ENCODE measurements at places on chromosomes 3 and 15.

GRCh38 chr3:169148448-169149348, 514.8 kb downstream of the MECOM start:
- no peak for DNase-seq

GRCh38 chr15:72082176-72082575, 35.8 kb downstream of the MYO9A start:
- no peak for DNase-seq

GRCh38 chr15:57690341-57690966, 16.1 kb upstream of the POLR2M start:
- DNase-seq, result no peak

GRCh38 chr3:180335050-180335449, 266.9 kb upstream of the TTC14 start:
- DNase-seq, result no peak

- no peak for DNase-seq
Measured at GRCh38 chr15:56798639-56799038, 65.3 kb upstream of the ZNF280D start.

DNA sequence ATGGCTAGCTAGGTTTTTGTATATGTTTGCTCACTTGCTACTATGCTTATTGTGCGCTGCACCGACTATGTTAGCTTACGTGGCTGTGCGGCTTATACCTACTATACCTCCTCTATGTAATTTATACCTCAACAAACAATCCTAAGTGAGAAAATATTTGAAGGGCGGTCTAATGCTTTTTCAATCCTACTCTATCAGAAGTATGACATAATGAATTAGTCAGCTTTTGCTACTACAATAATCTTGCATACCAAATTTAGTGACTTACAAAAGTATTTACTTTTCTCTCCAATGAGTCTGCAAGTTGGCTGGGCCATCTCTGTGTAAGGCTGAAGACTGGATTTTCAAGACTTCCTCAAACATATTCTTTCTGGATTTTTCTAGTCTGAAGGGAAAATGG, 391.2 kb upstream of the NECTIN3 start:
- no peak for DNase-seq

- no peak for DNase-seq
Measured at GRCh38 chr15:85649372-85649771, 145.4 kb downstream of the KLHL25 start.

GRCh38 chr3:193971261-193971751, 164.6 kb upstream of the HES1 start:
- no peak for DNase-seq

DNA sequence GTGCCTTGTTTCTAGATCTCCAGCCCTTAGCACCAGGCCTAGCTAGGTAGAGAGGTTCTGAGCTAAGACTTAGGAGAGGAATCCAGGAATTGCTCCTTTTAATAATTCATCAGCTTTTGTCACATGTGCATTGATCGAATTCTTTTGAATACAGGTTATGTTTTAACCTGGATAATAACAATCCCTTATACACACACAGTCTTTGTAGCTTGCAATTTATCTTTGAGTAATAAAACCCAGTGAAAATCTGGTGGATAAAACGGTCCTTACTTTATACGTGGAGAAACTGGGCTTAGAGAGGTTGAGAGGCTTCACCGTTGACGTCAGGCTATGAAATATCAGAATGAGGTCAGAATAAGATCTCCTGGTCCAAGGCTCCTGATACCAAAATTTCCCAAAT, 7.2 kb upstream of the SCN10A start:
- DNase-seq, result no peak

DNA sequence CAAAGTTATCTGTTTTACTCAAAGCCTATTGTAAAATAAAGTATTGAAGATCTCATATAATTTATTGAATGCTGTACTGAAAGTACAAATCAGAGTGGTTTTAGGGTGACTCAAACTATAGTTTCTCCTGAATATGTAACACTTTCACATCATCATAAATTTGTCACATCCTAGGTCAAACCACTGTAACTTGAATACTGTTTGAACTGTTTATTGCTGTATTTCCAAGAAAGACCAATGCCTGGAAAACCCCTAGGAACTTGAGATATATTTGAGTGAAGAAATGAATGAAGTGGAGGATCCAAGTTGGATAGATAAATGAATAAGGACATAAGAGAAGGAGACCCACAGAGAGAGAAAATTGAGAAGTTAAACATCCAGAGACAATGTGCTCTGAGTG, 348.2 kb downstream of the GRM7 start:
- DNase-seq, result no peak

DNA sequence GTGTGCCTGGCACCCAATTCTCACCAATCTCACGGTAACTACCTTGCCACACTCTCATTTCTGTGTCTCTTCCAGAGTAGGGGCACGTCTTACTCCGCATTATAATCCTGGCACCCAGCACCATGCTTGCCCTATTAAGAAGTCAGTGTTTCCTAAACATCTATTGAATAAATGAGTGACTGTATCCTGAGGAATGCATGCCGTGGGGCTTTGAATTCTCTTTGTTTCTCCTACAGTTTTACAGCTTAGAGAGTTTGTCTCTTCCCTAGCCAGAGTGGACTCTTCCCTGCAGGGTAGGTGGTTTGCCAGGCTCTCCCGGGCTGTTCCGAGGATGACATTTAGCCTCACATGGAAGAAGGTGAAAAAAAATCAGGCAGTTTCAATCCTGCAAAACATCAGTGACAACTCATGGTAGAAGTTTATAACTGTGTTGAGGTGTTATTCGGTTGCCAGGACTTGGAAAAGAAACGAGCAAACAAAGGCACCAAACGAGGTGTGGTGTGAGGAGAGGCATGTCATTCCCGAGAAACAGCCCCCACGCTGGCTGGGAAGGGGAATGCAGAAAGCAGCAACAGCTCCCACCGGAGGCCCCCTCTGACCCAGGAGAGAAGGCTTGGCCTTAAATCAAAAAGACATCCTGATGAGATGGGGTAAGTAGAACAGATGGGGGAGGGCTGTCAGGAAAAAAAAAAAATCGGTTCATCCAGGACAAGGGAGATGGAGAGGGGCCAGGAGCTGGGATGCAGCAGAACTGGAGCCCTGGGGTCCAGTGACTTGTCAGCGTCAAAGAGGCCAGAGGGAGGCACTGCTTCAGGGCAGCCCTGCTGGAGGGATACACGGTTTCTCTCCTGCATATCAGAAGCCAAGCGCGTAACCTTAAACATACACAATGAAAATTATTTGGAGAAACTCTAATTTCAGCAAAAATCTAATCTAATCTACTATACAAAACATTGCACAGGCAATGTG, 168.4 kb upstream of the ARRDC4 start:
- DNase-seq, result no peak

GRCh38 chr3:69032142-69032541, 18.7 kb upstream of the EOGT start:
- DNase-seq, result no peak

DNA sequence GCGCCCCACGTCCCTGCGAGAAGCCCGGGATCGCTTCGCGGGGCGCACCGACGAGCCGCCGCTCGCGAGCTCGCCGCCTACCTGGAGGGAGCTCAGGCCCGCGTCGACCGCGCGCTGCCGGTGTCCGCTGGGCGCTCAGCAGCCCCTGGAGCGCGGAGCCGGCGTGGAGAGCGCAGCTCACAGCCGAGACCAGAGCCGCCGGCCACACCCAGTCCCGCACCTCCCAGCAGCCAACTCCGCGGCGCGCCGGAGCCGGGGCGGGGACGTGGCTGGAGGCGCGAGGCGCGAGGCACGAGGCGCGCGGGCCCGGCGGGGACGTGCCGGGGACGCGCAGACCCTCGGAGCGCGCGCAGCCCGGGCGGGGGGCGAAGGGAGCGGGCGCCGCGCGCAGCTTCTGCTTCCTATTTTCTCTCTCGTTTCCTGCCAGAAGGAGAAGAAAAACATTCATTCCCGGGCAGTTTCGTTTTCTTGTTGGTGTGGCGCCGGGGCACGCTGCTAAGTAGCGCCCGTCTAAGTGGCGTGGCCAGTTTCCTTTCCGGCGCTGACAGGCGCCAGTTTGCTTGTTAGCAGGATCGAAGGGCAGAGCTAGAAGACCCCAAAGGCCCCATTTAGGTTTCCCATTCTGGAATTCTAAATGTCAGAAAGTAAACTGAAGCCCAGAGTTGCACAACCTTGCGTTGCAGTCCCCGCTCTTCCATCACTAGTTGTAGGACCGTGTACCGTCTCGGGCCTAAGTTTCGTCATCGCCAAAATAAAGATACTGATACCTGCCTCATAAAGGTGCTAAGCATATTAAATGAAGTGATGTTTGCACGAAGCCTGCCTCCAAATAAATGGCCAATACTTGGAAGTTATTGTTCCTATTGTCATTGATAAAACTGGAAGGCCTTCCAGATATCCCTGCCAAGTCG, at the start of gene GNB4:
Gene GNB4 (minus strand): TSS at position 206 of the 911 bp plus-strand sequence. CDS start 25,270 bp downstream, outside the sequence.
- no peak for DNase-seq

- peak; percentile 79 for DNase-seq
Measured at GRCh38 chr3:72100601-72101187, 315.7 kb upstream of the PROK2 start.

GRCh38 chr15:70159713-70160009, 61.9 kb upstream of the TLE3 start:
- DNase-seq, result no peak

DNA sequence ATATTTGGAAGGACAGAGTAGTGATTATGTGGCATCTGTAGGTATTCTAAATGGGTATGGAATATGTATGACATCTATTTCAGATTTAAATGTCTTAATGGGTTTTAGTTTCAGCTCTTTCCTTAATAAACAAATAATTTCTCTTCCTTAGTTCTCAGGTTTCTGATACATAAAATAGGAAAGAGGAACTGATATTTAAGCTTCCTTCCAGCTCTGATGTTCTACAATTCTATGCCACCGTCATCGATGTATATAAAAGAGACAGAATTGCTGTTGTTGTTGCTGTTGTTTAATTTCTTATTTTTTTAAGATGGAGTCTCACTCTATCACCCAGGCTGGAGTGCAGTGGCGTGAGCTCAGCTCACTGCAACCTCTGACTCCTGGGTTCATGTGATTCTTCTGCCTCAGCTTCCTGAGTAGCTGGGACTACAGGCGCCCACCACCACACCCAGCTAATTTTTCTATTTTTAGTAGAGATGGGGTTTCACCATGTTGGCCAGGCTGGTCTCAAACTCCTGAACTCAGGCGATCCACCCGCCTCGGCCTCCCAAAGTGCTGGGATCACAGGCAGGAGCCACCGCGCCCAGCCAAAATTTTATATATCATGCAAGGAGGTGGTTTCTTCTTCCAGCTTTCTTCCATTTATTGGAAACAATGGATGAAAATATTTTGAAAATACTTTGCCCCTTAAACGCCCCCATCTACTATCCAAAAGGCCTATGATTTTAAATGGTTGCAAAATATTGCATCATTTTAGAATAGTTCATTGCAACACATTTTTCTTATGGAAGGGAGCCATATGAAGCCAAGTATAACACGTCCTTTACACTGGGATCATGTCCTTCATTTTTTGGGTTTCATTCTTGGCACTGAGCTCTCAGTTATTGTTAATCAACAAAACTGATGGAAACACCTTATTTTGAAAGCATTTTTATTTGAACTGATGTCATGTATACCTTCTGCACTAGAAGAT, 13.9 kb upstream of the C15orf61 start:
- DNase-seq, result no peak

- no peak for DNase-seq
Measured at GRCh38 chr3:59935025-59935424, 885.2 kb upstream of the CFAP20DC start.

- DNase-seq, result no peak
Measured at GRCh38 chr3:149214702-149215101, 6.9 kb downstream of the CP start.

DNA sequence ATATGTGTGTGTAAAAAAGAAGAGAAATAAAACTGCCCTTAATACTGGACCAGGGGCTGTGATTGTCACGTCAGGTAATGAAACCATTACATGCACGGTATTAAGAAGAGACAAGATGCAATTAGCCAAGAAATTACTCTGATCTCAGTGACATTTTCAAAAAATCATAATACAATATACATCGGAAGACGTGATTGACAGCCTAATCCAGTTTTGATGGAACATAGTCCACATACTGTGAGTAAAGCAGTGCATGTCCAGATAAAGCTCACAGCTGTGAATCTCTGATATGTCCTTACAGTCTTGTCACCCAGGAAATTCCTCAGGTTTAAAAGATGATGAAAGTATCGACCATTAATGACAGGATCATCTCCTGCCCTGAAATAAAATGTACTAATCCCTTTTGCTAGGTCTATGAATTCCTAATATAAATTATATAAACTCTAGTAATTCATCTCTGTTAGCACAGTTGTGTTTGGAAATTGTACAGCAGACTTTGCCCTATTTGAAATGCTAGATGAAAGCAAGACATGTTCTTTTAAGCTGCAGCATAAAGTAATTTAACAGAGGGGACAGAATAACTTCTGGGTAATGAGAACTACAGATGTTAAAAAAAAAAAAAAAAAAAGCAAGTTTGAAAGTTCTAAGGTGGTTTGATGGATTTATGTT, 119.5 kb upstream of the TMCO5A start:
- no peak for DNase-seq

GRCh38 chr3:111534701-111535100, 7.3 kb upstream of the CD96 start:
- no peak for DNase-seq

DNA sequence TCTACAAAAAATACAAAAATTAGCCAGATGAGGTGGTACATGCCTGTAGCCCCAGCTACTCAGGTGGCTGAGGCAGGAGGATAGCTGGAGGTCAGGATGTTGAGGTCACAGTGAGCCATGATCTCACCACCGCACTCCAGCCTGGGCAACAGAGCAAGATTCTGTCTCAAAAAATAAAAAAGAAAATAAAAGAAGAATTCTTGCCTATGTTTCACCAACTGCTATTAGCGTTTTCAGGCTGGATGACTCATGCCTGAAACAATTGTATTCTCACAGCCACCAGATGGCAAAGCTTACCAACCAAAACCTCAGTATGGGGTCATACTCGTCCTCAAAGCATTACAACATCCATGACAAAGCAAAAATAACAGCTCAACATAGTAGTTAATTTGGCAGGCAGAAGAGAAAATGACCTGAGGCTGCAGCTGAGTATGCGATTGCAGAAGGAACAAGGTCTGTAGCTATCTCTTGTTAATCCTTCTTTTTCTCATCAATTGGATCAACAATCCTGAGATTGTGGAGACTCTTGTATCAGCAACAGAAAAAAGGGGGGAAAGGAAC, 52.2 kb downstream of the TP53BP1 start:
- no peak for DNase-seq

DNA sequence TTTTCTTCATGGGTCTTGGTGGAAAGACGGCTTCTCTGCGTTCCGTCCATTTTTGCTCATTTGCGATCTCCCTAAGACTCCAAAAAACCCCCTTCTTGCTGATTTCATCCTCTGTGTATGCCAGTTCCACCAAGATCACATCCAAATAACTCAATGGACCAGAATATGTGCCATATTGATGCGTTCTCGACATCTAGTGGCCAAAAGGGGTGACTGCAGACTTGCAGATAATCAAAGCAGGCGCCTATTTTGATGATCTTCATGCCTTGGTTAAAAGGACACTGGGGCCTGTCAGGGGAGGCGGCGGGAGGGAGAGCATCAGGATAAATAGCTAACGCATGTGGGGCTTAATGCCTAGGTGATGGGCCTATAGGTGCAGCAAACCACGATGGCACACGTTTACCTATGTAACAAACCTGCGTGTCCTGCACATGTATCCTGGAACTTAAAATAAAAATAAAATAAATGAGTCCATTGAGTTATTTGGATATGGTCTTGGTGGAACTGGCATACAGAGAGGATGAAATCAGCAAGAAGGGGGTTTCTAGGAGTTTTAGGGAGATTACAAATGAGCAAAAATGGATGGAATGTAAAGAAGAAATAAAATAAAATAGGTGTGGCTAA, 104.2 kb upstream of the RAD18 start:
- no peak for DNase-seq

Measured in effector CD8-positive, alpha-beta T cell (primary cell).